NCI-H1105 (cell line): ENCODE measurements at places on chromosomes 5 and 9.
A peak's percentile ranks its signal among the peaks of the same experiment; 100 is the strongest.

- no peak for DNase-seq
These were observed 12.6 kb upstream of the SLC12A7 start for GRCh38 chr5:1124205-1125029.

DNA sequence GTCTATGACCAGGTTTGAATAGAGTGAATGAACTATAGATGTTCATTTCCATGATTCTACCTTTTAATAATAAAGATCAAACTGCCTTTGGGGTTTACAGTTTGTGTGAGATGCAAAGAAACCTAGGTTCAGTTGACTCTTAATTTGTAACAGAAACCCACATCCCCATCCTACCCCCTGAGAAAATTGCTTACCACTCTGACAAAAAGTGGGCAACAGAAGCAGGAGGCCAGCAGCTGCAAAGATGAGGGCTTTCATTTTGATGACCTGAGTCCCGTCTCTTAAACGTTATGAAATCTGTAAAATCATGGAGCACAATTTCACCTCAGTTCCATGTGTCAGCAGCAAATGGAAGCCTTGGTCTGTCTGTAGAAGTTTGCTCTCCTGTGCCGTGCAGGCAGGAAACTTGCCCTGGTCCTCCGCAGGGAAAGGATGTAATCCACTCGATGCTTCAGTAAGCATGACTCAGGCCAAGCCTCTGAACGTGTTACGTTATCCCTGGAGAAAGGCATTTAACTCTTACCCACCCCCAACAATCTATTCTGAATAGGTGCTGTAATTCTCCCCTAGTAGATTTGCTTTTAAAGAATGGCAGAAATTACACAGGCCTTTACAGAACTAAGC is at the start of gene F2RL2:
F2RL2 (minus strand) TSS at position 431 of the 624 bp plus-strand sequence; CDS start at position 258, 173 bp downstream.
- no peak for DNase-seq

DNA sequence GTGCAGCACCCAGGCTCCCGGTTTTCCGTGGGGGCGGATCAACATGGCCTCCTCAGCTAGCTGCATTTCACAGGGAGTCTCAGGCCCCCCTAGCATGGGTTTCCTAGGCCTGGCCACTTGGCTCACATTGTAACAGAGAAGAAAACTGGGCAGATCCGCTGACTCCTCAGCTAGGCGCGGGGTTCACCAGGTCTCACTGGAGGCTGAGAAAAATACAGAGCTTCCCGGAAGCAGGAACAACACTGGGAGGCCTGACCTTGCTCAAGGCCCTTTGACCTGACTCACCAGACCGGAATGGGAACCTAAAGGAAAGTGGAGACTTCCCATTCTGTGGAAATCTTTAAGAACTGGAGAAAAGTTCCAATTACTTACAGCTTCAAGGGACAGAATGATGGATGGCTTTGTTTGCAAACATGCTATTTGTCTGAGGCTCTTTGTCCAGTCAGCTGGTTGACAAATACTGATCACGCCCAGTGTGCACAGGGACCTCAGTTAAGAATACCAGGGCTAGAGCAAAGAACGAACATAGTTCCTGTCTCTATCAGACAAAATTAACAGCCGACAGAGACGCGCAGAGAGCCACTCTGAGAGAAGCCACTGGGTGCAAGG is 88.7 kb upstream of the LRRTM2 start:
- DNase-seq = no peak

DNA sequence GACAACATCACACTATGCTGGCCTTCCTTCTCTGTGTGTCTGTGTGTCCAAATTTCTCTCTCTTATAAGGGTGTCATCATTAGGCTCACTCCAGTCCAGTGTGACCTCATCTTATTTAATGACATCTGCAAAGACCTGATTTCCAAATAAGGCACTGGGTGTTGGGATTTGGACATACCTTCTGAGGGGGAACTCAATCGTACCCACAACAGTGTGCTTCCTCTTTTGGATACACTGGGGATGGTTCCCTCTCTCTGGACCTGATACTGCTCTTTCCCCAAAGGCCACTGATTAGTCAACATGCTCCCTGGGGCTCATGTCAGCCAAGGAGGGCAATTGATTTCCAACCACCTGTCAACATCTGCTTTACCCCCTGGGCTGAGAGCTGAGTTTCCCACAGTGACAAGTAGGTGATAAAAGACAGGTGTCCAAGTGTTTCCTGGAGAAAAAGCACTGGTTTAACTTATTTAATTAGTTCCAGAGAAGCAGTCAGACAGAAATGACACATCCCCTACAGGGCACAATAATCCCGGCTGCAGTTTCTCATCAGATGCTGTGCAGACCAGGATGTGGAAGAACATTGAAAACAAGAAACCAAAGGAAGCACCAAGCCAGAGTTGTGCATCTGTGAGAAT is 17.8 kb upstream of the CEP72 start:
- no peak for DNase-seq

GRCh38 chr5:160369990-160370712 is at the start of gene C1QTNF2:
TSS of gene C1QTNF2 (minus strand) at chr5:160370626. CDS start at chr5:160355011, 15,615 bp downstream.
- no peak for DNase-seq

DNA sequence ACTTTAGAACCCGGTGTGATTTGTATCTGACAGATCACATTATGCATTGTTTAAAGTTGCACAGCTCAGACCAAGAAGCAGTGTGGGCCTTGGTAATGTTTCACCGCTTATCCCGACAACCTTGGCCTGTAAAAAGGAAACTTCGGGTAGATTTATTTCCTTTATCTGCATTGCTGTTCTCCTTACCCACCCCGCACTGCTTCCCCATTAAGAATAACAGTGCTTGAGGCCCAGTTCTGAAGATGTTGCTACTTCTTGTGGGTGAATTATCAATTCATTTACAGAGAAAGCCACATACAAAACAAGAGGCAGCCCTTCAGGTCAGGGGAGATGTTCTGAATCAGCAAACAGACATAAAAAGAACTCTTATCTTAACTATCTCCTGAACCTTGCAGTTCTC is 8.4 kb downstream of the SMARCA2 start:
- no peak for DNase-seq

GRCh38 chr9:112970939-112971338 is 41.1 kb downstream of the ZNF883 start:
- peak; percentile 4 for DNase-seq

DNA sequence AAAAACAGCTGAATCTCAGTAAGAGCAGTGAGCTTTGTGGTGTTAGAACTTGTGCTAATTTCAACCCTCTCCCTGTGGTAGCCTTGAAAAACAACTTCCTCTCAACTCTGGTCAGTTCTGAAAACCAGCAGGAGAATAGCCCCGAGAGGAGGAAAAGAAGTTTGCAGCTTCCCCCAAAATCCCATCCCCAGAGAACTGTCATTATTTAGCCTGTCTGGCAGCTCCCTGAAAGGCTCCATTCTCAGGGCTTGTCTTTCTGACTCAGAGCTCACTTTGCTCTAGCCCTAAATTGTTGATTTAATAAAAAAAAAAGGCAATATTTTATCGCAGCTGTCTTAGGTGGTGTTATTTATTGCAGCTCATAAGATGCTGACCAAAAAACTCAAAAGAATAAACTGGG is 11.4 kb upstream of the SLC45A2 start:
- DNase-seq = no peak

GRCh38 chr9:131610231-131610761 is 65.0 kb downstream of the PRRT1B start:
- no peak for DNase-seq

DNA sequence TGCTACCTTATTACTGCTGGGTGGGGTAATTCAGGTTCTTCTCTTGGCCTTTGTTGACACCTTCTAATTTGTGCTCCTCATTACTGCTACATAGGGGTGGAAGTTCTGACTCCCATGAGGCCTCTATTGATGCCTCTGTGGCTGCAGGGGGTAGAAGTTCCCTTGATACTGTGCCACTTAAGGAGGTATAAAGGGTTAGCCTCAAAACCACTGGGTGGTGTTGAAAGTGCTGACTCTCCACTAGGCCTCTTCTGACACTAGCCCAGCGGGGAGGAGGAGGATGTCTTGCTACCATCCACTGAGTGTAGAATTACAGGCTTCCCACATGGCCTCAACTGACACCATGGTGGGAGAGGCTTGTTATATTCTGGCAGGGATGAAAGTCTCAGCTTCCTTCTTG is 36.7 kb upstream of the CCDC112 start:
- no peak for DNase-seq

- DNase-seq = peak; percentile 71
These were observed at the start of gene SPIN1 for GRCh38 chr9:88388203-88388885. TSS of gene SPIN1 (plus strand) at chr9:88388444. CDS start at chr9:88426540, 38,096 bp downstream.

GRCh38 chr5:172180936-172181335 is 7.1 kb downstream of the STK10 start:
- DNase-seq = no peak

GRCh38 chr5:31630931-31631330 is 8.0 kb upstream of the PDZD2 start:
- no peak for DNase-seq

- no peak for DNase-seq
These were observed 532.8 kb downstream of the PTPRD start for GRCh38 chr9:10080012-10080411.

DNA sequence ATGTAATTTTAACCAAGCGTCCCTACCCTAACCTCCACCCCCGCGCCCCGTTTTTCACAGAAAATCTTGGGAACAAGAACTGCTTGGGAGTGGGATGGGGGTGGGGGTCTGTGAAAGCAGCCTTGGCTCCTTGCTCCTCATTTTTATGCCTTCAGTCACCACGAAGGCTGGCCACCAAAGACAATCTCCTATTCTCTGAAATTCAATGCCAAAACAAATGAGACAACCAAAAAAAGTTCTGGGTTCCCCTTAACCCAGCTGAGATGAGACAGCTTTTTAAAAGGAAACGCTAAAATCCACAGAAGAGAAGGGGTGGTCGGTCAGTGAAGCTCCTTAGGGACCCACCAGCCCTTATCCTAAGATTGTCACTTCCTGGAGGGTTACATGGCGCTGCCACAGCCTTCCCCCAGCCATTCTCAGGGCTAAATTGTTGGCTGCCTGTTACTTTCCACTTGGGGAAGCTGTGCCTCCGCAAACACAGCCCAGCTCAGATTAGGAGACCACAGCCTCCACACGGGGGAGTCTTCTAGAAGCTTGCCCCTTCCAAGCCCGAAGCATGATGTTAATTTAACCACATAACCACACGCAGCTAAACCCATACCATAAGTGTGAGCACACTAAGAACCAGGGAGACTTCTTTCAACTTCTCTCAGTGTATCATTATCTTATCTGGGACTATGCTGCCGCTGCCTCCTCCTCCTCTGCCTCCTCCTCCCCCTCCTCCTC is 136.3 kb downstream of the FOXD1 start:
- DNase-seq = no peak

- no peak for DNase-seq
These were observed 162.7 kb downstream of the ZNF608 start for GRCh38 chr5:124583469-124584350.

DNA sequence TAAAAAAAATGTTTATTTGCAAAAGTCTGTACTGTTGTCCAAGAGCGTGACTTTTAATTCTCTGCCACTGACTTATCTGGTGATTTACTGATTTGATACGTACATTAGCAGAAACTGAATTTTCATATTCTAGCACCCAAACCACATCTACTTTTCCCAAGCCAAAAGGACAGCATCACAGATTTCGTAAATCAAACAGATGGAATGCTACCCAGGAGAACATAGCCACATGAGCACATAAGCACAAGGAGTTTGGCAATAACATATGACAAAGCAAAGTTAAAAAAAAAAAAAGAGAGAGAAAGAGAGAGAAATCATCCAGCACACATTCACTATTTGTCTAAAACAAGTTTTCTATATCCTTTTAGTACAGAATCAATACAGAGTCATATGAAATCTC is 83.7 kb downstream of the HINT1 start:
- DNase-seq = no peak
